ENCODE measurements at places on chromosomes 12 and 14.

DNA sequence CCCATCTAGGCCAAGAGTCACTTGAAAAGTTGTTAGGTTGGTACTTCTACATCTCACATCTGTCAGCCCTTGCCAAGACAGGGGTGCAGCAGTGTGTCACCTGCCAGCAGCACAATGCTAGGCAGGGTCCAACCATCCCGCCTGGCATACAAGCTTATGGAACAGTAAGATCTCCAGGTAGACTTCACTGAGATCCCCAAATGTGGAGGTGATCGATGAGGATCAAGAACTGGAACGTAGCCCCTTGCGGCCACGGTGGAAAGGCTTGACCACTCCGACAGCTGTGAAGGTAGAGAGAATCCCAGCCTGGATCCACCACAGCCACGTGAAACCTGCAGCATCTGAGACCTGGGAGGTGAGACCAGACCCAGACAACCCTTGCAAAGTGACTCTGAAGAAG is 696.0 kb upstream of the LMO3 start:
- DNase-seq = no peak

DNA sequence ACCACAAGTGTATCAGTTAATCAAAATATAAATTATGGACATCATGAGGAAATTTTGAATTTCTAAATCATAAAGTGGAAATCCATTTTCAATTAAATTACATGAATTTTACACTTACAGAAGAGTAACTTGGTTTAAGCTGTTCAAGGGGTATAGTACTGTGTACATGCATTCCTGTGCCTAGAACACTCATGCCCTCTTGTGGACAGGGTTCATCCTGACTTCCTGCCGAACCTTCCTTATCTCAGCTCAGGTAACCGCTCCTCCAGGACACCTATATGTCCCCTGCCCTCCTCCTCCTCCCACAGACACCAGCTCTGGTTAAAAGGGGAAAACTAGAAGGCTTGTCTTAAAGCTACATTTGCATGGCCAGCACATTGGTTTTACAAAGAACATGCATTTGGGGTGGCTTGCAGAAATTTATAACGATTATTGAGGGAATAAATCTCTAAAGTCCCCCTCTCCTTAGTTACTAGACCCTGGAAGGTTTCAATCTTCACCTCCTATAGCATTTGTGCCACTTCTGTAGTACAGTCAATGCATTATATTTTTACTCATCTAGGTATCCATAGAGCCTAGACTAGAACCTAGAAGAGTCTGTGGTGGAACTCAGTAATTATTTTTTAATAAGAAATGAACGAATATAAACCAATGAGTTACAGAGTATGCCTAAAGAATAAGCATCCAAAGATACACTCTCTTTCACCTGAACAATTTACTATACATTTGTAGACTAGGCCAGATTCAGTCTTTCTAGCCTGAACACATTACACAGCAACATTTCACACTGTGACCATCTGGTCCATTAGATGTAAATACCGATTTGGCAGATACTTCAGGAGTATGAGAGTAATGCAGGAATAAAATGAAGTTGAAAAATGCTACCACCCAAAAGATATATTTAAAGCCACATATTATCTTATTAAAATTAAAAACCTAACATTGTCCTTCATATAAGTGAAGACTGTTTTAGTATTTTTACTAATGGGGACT is 345.6 kb downstream of the PAWR start:
- no peak for DNase-seq

DNA sequence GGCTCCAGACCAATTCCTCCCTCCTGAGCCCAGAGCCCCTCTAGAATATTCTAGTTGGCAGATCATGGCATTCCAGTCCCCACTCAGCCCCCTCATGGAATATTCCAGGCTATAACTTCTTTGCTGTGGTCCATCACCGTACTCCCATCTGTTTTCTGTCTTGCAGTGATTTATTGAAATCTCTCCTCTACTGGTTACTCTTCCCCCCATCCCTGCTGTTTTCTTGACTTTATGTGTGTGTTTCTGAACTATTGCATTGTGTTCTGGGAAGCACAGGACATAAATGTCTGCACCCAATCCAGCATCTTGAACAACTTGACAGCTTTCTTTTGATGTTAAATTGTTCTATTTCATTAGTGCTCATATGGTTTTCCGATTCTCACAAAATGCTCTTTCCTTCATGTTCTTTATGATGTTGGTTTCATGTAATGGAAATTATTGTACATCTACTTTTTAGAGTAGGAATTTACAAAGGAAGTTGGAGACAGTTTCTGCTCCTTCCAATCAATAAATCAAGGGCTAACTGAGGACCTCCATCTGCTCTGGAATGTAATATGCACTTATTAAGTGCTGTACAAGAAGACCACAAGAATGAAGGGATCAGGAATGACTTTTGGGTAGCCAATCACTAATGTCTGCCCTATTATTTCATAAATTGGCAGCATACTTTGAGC is 26.3 kb downstream of the PDE6H start:
- DNase-seq = no peak

- DNase-seq = no peak
Observed at GRCh38 chr14:57254884-57255283, 13.8 kb downstream of the EXOC5 start.

GRCh38 chr12:92784356-92784755 is 81.6 kb downstream of the PLEKHG7 start:
- DNase-seq = no peak

GRCh38 chr12:124541322-124541721 is 26.1 kb downstream of the NCOR2 start:
- DNase-seq = no peak

- no peak for DNase-seq
Observed at GRCh38 chr12:86697916-86698640, 441.9 kb upstream of the MGAT4C start.

- DNase-seq = no peak
Observed at GRCh38 chr14:91585856-91586255, 75.7 kb upstream of the PPP4R3A start.

GRCh38 chr14:68391311-68392014 is 401.4 kb downstream of the ZFP36L1 start:
- DNase-seq = no peak

- no peak for DNase-seq
Observed at GRCh38 chr12:24974216-24974615, 25.3 kb upstream of the BCAT1 start.

GRCh38 chr12:13222076-13222475 is 25.6 kb downstream of the EMP1 start:
- no peak for DNase-seq

DNA sequence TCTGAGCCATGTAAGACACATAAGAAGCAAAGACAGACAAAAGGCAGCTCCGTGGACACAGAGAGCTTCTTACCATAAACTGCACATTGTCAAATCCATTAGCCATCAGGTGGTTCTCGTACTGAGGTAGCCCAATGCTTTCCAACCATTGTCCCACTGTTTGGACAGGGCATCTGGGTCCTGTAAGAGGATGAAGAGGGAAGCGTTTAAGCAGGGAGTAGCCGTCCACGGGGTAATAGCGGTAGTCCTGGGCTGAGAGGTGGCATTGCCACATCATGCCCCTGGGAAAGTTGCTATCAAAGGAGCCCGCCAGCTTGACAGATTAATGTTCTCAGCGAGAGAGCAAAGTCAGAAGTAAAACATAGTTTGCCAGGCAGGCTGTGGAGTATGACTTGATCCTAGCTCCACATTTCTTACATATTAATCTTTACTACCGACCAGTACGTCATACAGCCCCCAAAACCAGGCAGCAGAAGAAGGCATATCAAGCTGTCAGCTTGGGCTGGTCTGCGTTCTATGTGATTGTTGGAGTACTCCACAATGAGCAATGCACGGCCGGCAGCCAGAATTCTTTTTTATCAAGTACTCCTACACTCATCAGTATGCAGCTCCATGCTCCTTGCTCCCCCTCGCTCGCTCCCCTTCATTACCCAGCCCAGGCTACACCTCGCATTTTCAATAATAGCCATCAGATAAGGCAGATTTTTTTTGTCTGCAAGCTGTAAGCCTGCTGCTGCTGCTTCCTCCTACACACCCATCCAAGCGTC is 493.2 kb upstream of the GARIN6 start:
- no peak for DNase-seq

- DNase-seq = no peak
Observed at GRCh38 chr14:58876608-58877007, 238.8 kb downstream of the DACT1 start.

DNA sequence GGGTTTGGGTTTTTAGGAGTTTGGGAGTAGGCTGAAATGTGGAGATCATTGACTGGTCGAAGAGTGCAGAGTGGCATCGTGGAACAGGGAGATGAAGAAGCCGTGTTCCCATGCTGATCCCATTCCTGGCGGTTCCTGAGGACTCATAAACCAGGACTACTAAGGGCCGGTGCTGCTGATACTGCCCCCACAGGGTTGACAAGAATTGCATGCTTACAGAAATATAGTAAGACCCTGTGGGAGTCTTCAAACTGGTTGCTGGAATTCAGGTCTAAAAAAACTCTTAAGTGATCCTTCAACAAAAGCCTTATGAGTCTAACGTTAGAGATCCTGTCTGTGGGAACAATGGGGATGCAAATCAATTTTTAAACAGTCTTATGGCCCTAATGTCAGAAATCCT is 64.0 kb upstream of the ARHGAP5 start:
- no peak for DNase-seq

GRCh38 chr14:97697772-97698171 is 900.6 kb downstream of the VRK1 start:
- DNase-seq = peak; percentile 27

GRCh38 chr12:76193961-76194360 is 109.5 kb upstream of the NAP1L1 start:
- DNase-seq = no peak

DNA sequence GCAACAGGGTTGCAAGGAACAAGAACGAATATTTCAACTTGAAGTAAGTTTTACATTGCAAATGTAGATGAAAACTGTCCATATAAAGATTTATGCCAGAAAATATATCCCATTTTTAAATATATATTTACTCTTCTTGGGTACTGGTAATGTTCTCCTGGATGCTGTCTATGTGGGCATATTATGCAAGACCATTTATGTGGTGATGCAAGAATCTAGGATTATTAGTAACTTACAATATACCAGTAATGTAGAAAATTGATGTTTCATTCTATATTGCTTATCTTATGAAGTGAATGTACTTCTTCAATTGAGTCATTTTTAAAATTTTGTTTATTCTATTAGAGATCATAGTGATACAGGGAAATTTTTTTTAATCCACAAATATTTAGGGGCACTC is 25.1 kb downstream of the FGFR1OP2 start:
- DNase-seq = no peak

GRCh38 chr12:124605883-124606774 is 38.7 kb upstream of the NCOR2 start:
- no peak for DNase-seq

- no peak for DNase-seq
Observed at GRCh38 chr14:94569381-94570001, 8.2 kb downstream of the SERPINA4 start.

DNA sequence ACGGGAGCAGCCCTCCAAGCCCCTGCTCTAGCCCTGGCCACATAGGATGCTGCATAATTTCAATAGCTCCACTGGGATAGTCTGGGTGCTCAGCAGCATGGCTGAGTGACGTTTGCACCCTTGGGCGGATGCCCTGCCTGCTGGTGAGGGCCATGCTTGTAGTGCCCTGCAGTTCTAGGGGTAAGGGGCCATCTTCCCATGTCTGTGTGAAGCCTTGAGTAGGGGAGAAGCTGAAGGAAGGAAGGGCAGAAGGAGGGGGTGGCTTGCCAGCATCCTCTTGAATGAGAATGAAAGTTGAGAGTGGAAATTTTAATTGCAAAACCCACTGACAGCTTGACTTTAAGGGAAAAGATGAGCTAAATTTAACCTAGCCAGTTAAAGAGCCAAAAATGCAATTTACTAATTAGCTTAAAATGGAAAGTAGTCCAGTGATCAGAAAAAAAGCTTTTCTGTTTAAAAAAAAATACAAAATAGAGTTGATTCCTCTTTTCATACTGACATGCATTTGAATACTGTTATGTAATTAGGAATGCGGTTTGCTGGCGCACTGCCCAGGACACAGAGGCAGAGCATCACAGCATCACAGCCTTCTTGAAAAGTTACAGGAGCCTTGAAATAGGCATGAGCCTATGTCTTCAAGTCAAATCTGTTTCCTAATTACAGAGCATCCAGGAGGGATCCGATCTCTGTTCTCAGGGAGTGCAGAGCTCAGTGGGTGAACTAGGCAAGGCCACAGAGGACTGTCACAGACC is 18.5 kb upstream of the EML1 start:
- DNase-seq = no peak

DNA sequence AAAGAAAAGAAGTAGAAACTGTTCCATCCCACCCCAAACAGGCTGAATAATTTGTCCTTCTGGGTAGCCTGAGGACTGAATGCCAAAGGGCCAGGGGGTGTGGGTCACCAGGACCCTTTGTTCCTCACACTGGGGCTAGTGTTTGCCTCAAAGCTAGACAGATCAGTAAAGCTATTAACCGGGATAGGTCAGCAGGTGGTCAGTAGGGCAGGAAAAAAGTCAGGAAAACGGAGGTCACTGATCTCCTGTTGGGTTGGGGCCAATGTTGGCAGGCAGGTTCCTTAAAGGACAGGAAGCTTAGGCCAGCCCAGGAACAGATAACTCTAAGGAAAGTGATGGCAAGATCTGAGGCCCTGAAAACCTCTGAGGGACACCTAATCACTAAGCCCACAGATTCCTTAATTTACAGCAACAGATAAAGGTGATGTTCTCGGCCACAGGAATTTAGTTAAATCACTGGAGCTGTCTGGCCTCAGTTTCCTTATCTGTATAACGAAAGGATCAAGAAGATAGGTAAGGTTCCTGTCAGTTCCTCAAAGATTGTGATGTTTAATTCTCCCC is 22.7 kb upstream of the TMPO start:
- no peak for DNase-seq
